ENCODE measurements at places on chromosomes 3 and 15.

DNA sequence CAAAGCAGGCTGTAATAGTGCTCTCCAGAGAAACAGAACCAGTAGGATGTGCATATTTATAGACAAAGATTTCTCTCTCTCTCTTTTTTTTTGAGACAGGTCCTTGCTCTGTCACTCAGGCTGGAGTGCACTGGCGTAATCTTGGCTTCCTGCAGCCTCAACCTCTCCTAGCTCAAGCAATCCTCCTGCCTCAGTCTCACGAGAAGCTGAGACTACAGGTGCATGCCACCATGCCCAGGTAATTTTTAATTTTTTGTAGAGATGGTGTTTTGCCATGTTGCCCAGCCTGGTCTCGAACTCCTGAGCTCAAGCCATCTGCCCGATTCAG, 67.1 kb upstream of the CHD2 start:
- DNase-seq: no peak

GRCh38 chr3:22542311-22542710, 660.8 kb upstream of the UBE2E2 start:
- DNase-seq: no peak

- peak; percentile 39 for DNase-seq
Observed at GRCh38 chr3:8954938-8955763, 8.1 kb downstream of the RAD18 start.

DNA sequence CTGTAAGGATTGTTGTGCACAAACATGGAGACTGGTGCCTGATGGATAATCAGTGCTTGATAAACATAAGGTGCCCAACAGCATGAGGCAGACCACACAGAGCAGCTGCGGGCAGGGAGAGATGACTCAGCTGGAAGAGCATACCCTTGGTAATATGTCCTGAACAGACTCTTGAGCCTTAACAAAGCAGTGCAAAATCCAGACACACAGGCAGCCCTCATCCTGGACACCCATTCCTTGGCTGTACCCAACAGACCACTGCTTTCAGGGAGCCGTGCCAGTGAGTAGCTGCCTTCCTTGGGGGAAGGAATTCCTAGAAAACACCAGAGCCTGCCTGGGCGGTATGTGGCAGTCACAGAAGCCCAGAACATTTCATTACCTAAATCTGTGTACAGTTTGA, 156.2 kb downstream of the CLSTN2 start:
- DNase-seq: no peak

GRCh38 chr15:68158046-68158628, 47.0 kb downstream of the CALML4 start:
- DNase-seq: no peak

DNA sequence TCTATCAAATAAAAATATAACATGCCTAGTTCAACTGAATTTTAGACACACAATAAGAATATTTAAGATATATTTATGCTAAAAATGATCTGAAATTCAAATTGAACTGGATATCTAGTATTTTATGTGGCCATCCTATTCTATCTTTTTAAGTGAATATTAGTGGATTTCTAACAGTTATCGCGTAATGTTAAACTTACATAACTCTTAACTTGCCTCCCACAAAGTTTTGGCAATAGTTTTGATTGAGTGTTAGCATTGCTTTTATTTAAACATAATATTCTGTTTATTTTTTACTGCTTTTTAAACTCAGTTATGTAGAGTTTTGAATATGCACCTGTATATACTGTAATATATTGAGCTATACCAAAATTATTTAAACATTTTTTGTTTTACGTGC, 1279.5 kb downstream of the OTOL1 start:
- no peak for DNase-seq

All from fibroblast of skin of left quadriceps (primary cell).